Left ventricle myocardium inferior (tissue), 1 donor: ENCODE measurements at places on chromosomes 2 and 18. TPM values are rescaled to one million over a fixed set of nuclear protein-coding genes. Genes with fewer than 3 reads are reported as not detected.

RFX8 gene
- total RNA-seq = not detected

SMPD4 gene
- total RNA-seq = 26.7 TPM

C2orf66 gene
- not detected for total RNA-seq

FAHD2B gene
- total RNA-seq = 34.1 TPM

GLI2 gene
- total RNA-seq = 2.4 TPM

MAP4K4 gene
- 102 TPM for total RNA-seq

NETO1 gene
- total RNA-seq = not detected

EML6 gene
- total RNA-seq = 0.77 TPM

COL5A2 gene
- 9.3 TPM for total RNA-seq

RAB6C gene
- total RNA-seq = 0.16 TPM

EPB41L5 gene
- total RNA-seq = 9.1 TPM
